KBM-7 (cell line): ENCODE measurements at places on chromosomes 1 and 21.

GRCh38 chr21:15986277-15986676 is 256.5 kb downstream of the USP25 start:
- no peak for DNase-seq

GRCh38 chr1:227335242-227336020 is 17.1 kb upstream of the CDC42BPA start:
- peak; percentile 46 for DNase-seq

DNA sequence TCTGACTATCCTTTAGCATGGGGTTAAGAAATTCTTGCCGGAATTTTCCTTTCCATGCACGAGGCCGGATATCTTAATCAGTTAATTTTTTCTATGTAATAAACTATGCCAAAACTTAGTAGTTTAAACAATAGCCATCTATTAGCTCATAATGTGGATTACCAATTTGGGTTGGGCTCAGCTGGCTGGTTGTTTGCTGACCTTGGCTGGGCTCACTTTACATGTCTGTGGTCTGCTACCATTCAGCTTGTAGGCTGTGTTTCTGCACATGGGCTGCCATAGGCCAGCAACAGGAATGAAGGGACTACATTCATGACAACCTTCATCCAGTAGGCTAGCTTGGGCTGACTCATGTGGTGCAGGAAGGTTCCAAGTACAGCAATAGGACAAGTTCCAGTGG is 56.0 kb upstream of the NTPCR start:
- DNase-seq = no peak

DNA sequence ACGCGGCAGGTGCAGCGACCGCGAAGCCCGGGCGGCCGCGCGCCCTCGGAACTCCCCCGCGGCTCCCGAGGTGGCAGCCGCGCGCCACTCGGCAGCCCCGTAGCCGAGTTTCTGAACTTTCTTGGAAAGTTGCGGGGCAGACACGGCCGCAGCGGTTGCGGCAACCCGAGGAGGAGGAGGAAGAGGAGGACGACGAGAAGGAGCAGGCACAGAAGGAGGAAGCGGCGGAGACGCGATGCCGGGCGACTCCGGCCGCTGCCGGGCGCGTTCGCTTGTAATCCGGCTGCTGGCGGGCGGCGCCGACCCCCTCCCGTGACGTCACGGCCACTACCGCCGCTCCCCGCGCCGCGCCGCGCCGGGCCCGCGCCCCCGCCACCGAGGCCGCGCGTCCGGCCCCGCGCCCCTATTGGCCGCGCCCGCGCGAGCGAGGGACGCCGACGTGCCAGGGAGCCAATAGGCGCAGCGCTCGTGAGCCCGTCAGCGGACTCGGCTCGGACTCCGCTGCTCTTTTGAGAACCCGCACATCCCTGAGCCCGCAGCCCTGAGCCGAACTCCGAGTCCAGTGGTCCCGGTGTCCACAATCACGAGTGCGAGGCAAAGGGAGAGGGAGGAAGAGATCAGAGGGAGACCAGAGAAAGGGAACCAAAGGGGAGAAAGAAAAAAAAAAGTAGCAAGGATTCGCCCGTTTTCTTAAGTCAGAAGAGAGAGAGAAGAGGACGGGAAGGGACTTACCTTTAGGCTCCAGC is 736 bp upstream of the BARHL2 start:
- DNase-seq = peak; percentile 55

DNA sequence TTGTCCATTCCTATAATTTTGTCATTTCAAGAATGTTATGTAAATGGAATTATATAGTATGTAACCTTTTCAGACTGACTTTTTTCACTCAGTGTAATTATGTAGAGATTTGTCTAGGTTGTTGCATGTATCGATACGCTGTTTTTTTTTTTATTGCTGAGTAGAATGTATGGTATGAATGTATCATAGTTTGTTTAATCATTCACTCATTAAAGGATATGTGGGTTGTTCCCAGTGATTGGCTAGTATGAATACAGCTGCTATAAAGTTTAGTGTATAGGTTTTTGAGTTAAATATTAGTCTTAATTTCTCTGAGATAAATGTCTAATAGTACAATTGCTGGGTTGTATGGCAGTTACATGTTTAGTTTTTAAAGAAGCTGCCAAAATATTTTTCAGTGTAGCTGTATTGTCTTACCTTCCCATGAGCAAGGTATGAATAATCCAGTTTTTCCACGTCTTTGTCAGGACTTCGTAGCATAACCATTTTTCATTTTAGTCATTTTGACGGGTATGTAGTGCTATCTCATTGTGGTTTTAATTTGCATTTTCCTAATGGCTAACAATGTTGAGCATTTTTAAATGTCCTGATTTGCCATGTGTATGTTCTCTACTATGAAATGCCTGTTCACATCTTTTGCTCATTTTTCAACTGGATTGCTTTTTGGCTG is 22.4 kb downstream of the CASQ2 start:
- no peak for DNase-seq

DNA sequence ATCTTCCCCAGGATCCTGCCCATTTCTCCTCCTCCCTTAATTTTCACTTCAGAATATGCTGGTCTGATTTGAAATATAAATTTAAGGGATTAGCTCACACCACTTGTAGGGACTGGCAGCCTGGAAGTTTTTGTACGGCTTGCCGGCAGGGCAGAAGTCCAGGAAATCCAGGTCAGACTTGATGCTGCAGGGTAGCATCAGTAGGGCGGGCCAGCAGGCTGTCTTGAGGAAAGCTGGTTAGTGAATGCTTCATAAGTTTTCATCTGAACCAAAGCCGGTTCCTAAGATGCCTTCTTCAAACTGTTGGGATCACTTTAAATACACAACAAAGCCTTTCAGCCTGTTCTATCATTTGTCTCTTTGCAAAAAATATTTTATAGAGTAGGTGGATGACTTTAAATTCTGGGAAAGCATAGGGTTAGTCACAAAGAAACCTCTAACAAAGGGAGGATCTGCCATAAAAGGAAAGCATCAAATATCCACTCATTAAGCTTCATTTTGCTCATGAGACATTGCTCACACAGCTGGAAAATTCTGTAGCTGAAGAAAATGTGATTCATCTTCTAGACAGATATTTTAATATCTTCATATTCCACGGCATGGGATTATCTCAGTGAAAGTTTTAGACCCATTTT is 90.7 kb upstream of the GFI1 start:
- no peak for DNase-seq

DNA sequence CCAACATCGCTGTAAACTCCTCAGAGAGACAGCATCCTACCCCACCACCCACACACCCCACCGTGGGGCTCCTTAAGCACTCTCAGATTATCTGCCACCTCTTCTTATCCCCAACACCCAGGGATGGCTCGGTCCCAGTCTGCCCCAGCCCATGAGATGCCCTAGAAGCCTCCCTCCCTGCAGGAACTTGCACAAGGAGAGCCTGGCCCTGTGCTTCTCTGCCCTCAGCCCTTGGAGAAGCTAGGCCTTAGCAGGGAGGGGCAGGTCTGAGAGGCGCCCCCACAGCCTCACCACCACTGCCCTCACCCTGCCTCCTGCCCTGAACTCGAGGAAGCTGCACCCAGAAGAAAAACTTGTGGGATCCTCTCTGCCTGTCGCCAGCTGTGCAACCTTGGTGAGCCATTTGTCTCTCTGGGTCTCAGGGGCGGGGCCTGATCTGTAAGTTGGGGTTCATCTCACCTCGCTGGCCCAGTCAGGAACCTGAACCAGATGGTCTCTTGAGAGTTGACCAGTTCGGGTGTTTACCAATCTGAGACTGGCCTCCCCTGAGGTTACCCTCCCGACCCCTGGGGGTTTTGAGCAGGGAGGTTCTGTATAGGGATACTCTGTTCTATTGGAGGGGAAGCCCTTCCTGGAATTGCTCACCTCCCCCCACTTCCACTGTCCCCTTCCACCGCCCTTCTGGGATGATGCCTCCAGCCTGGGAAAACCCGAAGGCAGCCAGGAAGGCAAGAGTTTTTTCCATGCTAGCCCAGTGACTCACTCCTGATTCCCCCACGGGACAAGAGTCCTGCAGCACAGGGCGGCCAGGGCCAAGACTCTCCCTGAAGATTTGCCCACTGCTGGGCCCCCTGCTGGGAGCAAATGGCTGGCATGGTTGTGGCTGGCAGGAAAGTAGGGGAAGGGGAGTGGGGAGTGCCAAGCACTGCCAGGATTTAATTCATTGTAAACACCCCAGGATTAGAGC is at the start of gene S100A3:
Gene S100A3, minus strand, starts transcription at position 537 of the 967 bp plus-strand sequence. CDS start 773 bp downstream, outside the sequence.
- no peak for DNase-seq

DNA sequence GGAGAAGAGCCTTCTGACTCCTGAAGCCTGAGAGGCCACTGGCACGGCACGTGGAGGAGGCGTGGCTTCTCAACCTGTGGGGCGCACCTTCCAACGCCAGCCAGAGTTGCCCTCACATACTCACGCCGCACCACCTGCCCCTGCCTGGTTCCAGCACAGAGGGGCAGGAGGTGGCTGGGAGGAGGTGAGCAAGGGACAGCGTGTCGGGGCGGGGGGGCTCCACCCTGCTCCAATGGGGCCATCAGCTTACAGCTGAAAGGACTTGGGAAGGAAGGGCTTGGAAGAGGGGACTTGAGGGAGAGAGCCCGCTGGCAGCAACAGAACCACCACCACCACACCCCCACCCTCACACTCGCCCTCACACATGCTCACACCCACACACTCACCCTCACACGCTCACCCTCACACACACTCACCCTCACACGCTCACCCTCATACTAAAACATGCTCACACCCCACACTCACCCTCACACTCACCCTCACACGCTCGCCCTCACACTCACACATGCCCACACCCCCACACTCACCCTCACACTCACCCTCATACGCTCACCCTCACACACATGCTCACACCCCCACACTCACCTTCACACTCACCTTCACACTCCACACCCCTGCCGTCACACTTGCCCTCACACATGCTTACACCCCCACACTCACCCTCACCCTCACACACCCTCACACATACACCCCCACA is 41.6 kb upstream of the EDN2 start:
- DNase-seq = no peak

GRCh38 chr1:175804561-175804960 is 61.2 kb upstream of the TNR start:
- DNase-seq = no peak

DNA sequence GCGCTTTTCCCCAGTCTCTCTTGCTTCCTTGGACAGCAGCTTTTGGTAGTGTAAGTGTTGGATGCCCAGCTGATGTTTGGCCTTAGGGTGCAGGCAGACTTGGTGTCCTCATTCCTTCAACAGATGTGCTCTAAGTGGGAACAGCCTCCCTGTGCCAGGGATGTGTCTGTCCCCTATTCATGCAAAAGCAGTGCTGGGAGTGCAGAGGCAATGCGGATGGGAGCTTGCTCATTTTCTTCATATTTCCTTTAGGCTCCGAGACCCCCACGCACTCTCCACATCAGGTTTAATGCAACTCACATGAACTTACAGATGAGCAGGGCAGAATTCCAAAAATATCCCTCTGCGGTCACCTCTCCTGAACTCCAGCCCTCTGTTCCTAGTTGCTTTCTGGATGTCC is 96.1 kb downstream of the IER5 start:
- no peak for DNase-seq

DNA sequence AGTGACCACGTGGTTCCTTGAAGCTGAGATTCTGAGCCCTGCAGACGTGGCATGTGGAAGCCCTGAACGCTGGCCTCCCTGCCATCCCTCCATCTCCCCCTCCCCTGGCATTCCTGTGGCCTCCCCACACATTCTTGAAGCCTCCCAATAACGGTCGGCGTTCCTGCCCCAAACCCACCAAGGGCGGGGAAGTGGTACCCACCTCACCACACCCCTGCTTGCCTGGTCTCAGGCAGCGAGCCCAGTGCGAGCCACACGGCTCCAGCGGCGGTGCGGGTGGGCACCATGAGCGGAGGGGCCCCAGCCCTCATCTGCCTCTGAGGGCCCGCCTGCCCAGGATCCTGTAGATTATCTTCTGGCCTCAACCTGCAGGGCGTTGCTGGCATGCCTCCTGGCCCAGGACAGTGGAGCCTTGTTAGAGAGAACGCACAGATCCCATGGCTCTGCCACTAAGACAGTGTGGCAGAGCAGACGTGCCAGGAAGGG is 20.6 kb upstream of the PRELP start:
- DNase-seq = no peak

DNA sequence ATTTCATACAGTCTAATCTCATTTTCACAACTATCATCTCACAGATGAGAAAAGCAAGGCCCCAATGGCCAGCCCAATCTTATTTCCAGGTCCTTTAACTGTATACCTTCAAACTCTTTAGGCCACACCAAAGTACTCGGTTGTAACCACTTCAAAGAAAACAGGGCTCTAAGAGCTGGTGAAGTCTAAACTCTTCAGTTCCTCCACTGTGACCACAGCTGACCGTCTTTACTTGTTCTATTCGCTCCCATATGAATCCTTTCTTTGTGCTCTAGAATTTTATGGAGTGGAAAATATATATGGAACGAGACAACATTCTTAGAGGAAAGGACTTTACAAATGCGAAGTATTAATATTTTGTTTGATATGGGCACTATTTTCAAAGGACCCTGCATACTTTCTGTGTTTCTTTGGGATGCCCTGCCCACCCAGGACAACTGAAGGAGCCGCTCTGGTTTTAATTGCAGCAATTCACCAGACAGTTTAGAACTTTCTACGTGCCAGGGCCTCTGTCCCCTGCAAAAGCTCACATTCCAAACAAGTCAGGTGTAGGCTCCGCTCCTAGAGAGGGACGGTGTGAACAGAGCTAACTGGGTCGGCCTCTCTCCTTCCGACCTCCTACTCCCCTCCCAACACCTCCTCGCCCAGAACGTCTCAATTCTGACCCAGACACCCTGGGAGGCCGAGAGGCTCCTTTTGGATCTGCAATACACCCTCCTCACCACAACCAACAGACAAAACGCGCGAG is 15.7 kb downstream of the IER5 start:
- DNase-seq = no peak

DNA sequence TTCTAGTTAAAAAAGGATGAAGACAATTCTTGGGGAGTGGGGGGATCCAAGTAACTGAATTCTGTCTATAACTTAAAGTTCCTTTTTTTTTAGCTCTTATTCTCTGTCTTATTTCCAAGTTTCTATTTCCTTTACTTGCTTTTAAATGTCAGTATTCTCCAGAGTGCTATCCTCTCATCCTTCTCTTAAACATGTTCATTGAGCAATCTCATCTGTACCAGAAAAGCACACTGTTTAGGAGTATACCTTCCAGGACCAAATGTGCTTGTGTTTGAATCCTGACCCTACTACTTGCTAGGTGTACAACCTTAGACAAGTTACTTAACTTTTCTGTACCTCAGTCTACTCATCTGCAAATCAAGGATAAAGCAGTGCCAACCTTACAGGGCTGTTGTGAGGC is 50.1 kb downstream of the AKT3 start:
- DNase-seq = no peak

DNA sequence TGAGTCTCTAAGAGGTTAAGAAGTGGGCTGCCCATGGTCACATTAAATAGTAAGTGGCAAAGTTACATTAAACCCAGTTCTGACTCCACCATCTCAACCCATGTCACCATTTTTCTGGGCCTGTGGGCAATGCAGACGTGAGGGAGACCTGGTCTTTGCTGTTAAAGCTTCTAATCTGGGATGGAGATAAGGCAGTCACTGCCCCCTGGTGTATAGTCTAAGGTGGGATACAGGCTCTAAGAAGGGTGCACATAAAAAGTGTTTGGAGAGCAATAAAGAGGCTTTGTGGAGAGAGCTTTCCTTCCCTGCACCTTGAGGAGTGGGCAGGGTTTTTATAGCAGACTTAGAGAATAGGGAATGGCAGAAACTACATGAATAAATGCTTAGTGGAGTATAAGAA is 141.3 kb downstream of the ROR1 start:
- DNase-seq = peak; percentile 9
